Activated CD4-positive, alpha-beta T cell treated with anti-CD3 and anti-CD28 coated beads, Interleukin-10, Interleukin-2, amounts not matched to agents 100 ng/mL and 50 ng/mL, durations not matched to agents 16 hours and 8 hours (primary cell): ENCODE measurements at places on chromosomes 3 and 15.

DNA sequence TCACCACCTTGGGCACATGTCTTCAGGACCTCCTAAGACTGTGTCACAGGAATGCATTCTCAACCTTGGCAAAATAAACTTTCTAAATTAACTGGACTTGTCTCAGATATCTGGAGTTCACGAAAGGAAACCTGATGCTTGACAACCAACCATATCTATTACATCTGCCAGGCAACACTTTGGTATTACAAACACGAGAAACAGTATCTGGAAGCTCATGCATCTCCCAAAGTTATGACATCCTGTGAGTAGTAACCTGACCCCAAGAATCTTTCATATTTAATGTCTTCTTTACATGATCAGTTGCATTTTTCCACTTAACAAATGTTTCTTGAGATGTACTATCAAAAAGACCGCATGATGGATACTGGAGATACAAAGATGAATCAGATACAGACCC, 465.3 kb upstream of the AGTR1 start:
- DNase-seq = no peak

GRCh38 chr3:16498130-16498890, 15.2 kb downstream of the RFTN1 start:
- no peak for DNase-seq

DNA sequence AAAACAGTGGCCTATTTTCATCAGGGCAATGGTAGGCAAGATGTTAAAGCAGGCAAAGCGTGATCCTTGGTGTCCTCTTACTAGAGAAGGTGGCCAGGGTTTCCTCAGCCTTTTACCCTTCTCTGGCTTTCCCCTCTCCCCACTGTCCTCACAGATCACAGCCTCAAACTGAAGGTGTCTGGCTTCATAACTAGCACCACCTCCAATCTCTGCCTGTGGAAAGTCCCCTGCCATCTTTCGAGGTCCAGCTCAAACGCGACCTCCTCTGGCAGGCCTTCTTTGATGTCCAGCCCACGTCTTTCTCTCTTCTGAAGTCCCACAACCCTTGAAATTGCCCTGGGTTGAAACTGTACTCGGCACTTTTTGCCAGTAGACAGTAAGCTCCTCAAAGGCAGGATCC, 35.9 kb downstream of the CYP19A1 start:
- no peak for DNase-seq

DNA sequence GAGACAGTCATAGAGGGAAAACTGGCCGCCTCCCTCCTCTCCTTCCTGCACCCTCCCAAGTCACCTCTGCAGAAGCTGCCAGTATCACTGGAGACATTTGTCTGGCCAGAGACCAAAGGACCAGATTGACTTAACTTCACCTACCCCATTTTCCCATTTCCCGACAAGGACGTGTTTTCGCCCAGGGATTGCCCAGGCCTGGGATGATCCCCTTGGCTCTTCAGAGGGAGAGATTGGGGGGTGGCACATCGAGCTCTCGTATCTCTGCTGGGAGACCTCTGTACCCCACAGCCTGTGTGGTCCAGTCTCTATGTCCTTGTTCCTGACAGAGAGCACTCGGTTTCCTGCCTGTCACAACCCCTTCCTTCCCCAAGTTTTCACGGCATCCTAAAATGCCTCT, 31.4 kb downstream of the RGMA start:
- no peak for DNase-seq

GRCh38 chr3:196842567-196843434, 24.9 kb upstream of the SENP5 start:
- DNase-seq = peak; percentile 30

GRCh38 chr3:192207651-192208050, 519.7 kb downstream of the FGF12 start:
- no peak for DNase-seq
